NCI-H524 treated with DMSO at 0.1 percent for 48 hours (cell line): ENCODE measurements at places on chromosomes 7 and 10.

GRCh38 chr10:10796061-10796773 lies 221.5 kb upstream of the CELF2 start:
- no peak for DNase-seq

GRCh38 chr7:2542916-2543871 lies 12.1 kb downstream of the BRAT1 start:
- DNase-seq = no peak

GRCh38 chr7:44762726-44763522 lies 14.3 kb downstream of the ZMIZ2 start:
- no peak for DNase-seq

DNA sequence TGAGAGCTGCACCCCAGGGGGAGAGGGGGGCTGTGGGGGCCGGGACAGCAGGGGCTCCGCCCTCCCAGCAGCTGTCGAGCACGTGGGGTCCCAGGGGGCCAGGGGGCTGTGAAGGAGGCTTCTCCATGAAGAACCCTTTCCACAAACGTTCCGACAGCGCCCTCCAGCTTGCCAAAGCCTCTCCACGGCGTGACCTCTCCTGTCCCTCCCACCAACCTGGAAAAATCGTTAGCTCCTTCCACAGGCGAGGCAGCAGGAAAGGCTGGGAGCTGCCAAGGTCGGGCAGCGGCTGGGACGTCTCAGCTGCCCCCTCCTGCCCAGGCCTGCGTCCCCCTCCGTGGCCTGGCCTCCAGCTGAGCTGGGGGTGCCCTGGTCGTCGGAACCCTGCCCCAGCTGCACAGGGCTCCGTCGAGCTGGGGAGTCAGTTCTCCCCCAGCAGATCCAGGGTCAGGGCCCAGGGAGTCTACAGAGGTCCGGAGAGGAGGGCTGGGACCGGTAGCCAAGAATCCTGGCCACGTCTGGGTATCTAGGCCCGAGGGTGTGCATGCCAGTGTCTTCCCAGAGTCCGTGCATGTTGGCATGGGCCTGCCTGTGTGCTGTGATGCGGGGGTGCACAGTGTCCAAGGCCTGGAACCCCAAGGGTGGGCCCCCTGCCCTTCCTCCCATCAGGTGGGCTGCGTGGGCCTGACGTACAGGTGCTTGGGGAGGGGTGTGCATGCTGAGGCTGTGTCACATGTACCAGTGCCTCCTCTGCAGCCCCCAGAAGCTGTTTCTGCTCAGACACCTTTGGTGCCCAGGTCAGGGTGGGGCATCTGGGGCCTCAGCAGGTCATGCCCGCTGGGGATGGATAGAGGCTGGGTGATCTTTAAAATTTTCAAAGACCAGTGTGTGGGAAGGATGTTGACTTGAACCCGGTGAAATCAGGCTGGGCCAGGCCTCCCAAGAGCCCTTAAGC lies 66.5 kb downstream of the UNCX start:
- no peak for DNase-seq

DNA sequence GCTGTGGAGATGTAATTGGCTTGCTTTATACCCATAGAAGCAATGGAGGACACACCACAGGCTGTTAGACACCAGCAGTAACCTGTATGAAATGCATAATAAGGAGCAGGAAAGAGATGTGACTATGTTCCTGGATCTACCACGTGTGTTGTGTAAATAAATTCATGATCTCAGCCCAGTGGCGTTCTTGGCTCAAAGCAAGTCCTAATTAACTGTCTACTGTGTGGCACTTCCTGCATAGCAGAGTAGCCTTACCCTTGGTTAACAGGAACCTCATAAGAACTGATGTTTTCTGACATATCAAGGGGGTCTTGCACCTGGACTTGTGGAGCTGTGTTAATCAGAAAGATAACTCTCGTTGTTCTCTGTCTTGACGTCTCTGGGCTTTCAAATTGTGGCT lies 25.7 kb upstream of the FAM180A start:
- DNase-seq = no peak

DNA sequence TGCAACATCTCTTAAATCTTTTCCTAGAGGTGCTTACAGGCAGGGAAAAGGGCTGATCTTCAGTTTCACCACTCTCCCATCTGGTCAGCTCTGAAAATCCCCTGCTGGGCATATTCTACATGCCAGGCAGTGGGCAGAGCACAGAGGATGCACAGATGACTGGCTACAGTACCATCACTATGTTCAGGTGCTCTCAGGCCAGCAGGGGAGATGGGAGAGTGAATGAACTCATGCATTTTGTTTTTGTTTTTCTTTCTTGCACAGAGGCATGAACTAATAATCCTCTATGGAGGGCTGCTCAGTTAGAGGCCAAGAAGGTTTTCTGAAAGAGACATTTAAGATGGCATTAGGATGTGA lies 19.3 kb downstream of the ELMO1 start:
- no peak for DNase-seq

DNA sequence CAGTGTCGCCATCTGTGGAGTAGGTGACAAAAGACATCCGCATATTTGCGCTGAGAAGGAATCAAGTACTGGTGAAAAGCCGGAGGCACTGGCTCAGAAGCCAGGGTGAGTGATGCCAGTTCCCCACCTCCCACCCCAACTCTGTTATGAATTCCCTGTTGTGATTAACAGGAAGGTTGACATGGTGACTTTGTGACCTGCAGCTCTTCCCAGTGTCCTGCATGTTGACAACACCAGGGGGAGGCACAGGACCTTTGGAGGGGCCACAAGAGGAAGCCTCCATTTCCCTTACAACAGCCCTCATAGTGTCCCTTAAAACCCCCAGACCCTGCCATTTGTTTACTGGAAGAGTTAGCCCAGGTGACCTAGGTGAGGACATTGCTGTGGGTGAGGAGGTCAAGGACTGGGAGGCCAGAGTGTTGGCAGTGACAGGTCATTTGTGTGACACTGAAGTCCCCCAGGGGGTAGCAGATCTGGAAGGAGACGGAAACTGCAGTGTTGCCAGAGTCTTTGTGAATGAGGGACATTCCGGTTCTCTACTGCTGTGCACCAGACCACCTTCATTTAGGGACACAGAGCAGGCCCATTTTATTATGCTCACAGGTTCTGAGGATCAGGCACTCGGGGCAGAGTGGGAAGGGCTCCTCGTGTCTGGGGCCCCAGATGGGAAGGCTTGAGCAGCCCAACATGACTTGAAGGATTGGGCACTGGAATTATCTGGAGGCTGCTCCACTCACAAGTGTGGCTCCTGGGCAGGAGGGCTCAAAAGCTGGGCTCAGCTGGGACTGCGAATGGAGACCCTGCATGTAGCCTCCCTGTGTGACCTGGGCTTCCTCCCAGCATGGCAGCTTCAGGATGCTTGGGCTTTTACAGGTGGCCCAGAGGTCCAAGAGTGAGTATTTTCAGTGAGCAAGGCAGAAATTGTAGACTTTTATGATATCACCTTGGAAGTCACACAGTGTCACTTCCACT lies 13.0 kb upstream of the ANTXRL start:
- no peak for DNase-seq

DNA sequence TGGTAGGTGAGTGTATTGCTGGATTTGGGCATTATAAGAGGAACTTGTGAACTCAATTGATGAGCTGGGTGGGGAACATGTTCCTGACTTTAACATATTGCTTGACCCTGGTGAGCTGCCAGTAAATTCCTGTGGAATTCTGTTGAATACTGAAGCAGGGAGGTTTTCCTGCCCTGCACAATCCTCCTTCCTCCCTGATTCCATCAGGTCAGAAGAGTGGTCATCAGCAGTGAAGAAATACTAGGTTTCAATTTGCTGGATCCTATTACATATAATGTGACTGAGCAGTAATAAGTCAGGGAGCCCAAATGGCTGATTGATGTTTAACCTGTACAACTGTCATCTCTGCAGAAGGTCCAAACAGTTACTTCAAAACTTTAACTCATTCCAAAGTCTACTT lies 581.2 kb downstream of the SUGCT start:
- no peak for DNase-seq

GRCh38 chr7:91169830-91170191 lies 94.4 kb upstream of the FZD1 start:
- DNase-seq = no peak

GRCh38 chr10:95693071-95693667 lies 558 bp downstream of the TCTN3 start:
- no peak for DNase-seq

GRCh38 chr7:138854115-138854645 lies 56.2 kb upstream of the ATP6V0A4 start:
- DNase-seq = no peak

GRCh38 chr7:133053321-133053891 lies 28.5 kb downstream of the CHCHD3 start:
- DNase-seq = no peak

DNA sequence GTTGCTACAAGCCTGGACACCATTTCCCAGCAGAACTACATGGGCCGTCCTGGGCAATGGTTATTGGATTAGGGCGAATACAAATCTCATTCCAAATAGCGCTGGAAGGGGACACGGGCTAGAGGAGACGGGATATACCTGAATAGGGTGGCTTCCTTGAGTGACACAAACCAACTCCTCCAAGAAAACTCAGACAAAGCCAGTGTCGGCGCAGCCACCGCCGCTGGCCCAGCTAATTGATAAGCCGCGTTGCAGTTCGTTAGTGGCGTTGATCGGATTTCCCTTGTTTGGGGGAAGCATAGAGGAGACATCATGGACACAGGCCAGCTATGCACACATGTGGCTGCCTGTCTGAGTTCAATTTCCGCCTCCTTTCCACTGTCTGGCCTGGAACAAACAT lies 55.7 kb downstream of the EBF3 start:
- DNase-seq = no peak

DNA sequence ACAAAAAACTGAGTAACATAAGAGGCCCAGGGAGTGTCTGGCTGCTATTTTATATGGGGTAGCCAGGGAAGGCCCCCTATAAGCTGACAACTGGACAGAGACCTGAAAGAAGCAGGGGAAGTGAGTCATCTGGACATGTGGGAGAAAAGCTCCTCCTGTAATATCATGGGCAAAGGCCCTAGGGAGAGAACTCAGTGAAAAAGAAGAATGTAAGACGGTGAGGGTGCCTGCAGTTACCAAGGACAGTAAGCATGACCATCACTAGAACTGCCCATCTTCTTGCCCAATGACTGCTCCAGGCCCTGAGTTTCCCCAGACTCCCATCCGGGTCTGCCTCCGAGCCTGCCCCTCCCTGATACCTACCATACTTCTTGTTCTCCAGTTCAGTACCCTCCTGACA lies 2.3 kb downstream of the ELMO1 start:
- no peak for DNase-seq

GRCh38 chr10:78931321-78932053 lies 137.3 kb upstream of the ZMIZ1 start:
- DNase-seq = no peak

GRCh38 chr7:148436135-148436534 lies 154.4 kb upstream of the C7orf33 start:
- no peak for DNase-seq

DNA sequence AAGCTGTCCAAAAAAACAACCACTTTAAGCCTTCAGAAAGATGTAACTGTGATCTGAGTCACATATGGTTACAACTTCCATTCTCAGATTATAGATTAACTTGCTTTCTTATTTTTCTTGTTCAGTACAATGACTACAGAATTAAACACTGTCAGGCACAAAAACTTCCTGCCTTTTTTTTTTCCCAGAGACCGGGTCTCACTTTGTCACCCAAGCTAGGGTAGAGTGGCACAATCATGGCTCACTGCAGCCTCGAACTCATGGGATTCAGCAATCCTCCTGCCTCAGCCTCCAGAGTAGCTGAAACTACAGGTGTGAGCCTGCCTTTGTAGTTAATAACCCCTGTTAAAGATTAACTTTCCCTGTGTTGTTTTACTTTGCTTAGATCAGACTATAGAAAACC lies 163.2 kb downstream of the AVL9 start:
- no peak for DNase-seq

- no peak for DNase-seq
Observed at GRCh38 chr10:95506056-95506737, 55.0 kb downstream of the SORBS1 start.

DNA sequence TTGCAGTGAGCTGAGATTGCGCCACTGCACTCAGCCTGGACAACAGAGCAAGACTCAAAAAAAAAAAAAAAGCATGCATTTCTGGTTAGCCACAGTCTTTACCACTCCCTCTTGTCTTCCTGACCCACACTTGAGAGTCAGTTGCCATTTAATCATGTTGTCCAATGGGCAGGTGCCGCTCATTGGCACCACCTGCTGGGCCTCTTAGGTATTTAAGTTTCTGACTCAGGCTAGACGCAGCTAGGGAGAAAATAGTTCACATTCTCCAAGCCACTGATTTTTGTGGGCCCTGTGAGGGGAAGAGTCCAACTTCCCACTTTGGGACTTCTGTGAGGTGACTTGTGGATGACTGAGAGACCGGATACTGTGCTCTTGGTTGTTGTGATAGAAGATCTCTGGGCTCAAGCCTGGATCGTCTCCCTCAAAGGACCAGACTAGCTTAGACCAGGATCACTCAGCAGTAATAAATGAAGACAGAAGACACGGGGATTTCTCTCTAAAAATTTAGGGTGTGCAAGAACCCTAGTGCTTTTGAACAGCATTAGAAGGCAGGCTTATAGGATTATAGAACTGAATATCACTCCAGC lies 26.8 kb upstream of the SORCS3 start:
- DNase-seq = no peak

GRCh38 chr7:71354716-71355115 lies 222.8 kb downstream of the GALNT17 start:
- no peak for DNase-seq

DNA sequence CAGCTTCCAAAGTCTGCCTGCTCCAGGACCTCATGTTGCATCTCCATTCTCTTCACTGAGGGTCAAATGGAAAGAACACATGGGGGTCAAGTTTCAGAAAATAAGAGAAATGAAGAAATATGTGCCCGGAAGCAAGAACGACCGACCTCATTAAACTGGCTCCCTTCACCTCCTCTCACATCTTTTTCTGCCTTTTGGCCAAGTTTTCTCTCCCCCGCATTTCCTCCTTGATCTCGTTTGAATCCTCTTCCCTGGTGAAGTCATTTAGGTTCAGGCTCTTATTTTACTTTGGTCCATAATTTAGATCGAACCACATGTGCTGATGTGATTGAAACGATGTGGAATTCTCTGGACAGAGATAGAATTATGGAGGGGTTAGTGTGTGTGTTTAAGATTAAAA lies 44.2 kb downstream of the EGFR start:
- no peak for DNase-seq

- DNase-seq = no peak
Observed at GRCh38 chr10:72736176-72736827, 44.4 kb downstream of the MCU start.

GRCh38 chr7:12524794-12525386 lies 45.6 kb upstream of the SCIN start:
- DNase-seq = no peak

- DNase-seq = no peak
Observed at GRCh38 chr10:59944339-59944935, 38.1 kb upstream of the CCDC6 start.
